ENCODE measurements at places on chromosomes 6 and 20.

GRCh38 chr20:12573442-12573841 is 435.3 kb upstream of the SPTLC3 start:
- DNase-seq = no peak

- DNase-seq = no peak
Measured at GRCh38 chr6:87656857-87657256, 45.2 kb downstream of the AKIRIN2 start.

- DNase-seq = no peak
Measured at GRCh38 chr6:129209355-129209754, 326.4 kb downstream of the LAMA2 start.

DNA sequence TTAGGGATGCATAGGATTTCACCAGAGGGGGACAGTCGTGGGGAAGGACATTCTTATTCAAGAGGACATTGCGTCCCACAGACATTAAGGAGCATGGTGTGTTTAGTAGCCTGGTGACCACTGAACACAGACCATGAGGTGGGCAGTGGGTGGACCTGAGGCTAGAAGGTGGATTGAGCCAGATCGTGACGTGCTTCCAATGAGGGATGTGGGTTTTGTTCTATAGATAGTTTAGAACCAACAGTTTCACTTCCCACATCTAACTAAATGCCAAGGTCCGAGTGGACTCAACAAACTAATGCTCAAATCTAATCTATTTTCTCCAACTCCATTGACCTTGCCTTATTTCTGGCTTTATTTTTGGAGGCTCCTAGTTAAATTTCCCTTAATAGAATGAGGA is 58.5 kb downstream of the OGFRL1 start:
- DNase-seq = no peak

DNA sequence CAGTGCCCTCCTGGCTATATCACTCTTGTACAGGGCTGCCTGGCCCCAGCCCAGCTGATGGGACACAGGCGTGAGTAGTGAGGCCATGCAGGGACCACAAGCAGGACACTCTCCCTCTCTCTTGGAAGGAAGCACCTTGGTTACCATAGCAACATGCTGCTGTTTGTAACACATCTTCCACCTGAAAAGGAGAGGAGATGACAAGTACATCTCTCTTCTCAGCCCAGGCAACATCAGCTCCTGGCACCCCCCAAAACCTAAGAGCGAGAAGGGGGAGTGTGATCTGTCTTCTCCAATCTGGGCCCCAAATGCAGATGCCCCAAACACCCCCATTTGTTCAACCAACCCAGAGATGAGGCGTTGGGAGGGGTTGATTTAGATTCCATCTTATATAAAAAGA is 49.9 kb downstream of the KCNB1 start:
- DNase-seq = no peak
